Adrenal gland (tissue), 19 donors: ENCODE measurements at places on chromosomes 4 and X. TPM values are rescaled to one million over a fixed set of nuclear protein-coding genes. Genes with fewer than 3 reads are reported as not detected.

Gene IL13RA1
- total RNA-seq = 44.0 TPM

Gene ANAPC4
- 30.2 TPM for total RNA-seq

Gene PIM2
- 13.1 TPM for total RNA-seq

Gene TXLNG
- total RNA-seq = 31.9 TPM

Gene PALLD
- 74.0 TPM for total RNA-seq

Gene HEPH
- total RNA-seq = 65.1 TPM

Gene MEPE
- total RNA-seq = not detected

DNA sequence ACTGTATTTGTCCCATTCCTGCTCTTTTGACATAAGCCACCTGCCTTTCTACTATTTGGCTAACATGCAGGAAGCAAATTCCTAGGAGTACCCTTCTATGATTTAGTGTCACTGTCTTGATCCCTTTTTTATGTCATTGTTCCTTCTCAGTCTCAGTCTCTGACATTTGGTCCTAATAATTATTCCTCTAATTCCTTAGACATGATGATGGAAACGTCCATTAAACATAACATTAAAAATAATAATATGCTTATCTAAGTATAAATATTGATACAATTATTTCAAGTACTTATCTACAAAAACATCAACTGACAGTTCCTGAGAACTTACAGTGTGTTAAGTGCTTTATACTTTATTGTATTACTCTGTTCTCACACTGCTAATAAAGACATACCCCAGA lies 857.0 kb upstream of the LCORL start:
- no peaks in the 10 kb centered on the region for H3K27me3 ChIP-seq
- H3K4me1 ChIP-seq = no peaks in the 10 kb centered on the region
- H3K4me3 ChIP-seq = no peak overlapping the region
- DNase-seq = no peak

DNA sequence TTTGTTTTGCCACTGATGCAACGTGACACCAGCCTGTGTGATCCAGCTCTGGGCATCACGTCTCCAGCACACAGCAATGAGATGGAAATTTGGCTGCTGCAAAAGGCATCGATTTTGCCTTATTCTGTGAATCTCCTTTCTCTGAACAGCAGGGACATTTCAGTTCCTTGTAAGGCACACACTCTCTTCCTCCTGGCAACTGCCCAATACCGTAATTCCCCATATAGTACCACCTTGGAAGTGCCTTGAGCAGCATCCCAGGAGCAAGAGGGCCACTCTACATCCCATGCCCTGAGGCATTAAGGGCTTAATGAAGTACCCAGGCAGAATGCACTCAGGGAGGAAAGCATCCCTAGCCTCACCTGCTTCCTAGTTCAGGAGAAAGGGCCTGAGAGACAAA lies 10.5 kb upstream of the MAMLD1 start:
- no peaks in the 10 kb centered on the region for H3K36me3 ChIP-seq
- no peak overlapping the region for H3K27ac ChIP-seq
- peak; percentile 24 for DNase-seq
- H3K27me3 ChIP-seq = no peaks in the 10 kb centered on the region

- peaks cover 5% of the 10 kb centered on the region for H3K27me3 ChIP-seq
- no peak overlapping the region for H3K4me3 ChIP-seq
- H3K36me3 ChIP-seq = no peaks in the 10 kb centered on the region
- H3K4me1 ChIP-seq = no peaks in the 10 kb centered on the region
- DNase-seq = no peak
- H3K27ac ChIP-seq = no peak overlapping the region
Measured at GRCh38 chrX:49767236-49767635, 61.9 kb upstream of the PAGE4 start.

GRCh38 chr4:10442976-10443375 lies 14.2 kb downstream of the ZNF518B start:
- DNase-seq = no peak
- no peak overlapping the region for H3K27ac ChIP-seq
- H3K36me3 ChIP-seq = no peaks in the 10 kb centered on the region
- H3K4me1 ChIP-seq = no peaks in the 10 kb centered on the region
- no peak overlapping the region for H3K4me3 ChIP-seq
- no peaks in the 10 kb centered on the region for H3K27me3 ChIP-seq

- no peaks in the 10 kb centered on the region for H3K27me3 ChIP-seq
- no peaks in the 10 kb centered on the region for H3K36me3 ChIP-seq
- no peak overlapping the region for H3K4me3 ChIP-seq
Measured at GRCh38 chrX:82734140-82734539, 774.0 kb upstream of the POU3F4 start.

DNA sequence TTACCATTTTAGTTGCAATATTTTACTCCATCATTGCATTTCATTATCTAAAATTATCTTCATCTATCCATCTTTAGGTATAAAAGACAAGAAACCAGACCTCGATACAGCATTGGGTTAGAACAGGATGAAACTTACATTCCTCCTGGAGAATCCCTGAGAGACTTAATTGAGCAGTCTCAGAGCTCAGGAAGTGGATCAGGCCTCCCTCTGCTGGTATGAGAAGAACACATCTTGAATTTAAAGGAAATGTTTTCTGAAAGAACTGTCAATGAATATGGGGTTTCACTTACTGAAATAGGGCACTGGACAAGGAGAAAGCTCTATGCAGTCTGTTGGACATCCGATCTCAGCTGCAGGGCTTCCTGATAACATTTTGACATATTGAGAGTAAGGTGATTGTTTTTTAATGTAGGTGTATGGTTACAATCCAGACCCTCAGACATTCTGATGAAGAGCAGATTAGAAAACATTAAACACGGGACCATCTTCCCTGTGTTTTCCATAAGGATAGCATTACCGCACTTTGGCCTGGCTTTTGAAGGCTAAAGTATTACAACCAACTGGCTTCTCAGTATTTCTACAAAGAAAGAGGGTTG lies 367.2 kb downstream of the BMPR1B start:
- H3K4me3 ChIP-seq = no peak overlapping the region
- no peaks in the 10 kb centered on the region for H3K4me1 ChIP-seq
- H3K27me3 ChIP-seq = no peaks in the 10 kb centered on the region
- no peak overlapping the region for H3K27ac ChIP-seq
- H3K36me3 ChIP-seq = no peaks in the 10 kb centered on the region

GRCh38 chr4:140243278-140243753 lies 89.3 kb upstream of the MAML3 start:
- no peaks in the 10 kb centered on the region for H3K4me1 ChIP-seq
- no peak overlapping the region for H3K4me3 ChIP-seq
- no peak for DNase-seq
- H3K27ac ChIP-seq = no peak overlapping the region
- H3K36me3 ChIP-seq = no peaks in the 10 kb centered on the region
